ENCODE measurements at places on chromosomes 12 and 14. TPM values are rescaled to one million over a fixed set of nuclear protein-coding genes. Genes with fewer than 3 reads are reported as not detected.

IQSEC3 gene
- total RNA-seq, result 7.3 TPM

CEP128 gene
- total RNA-seq, result 18.6 TPM

NAV3 gene
- total RNA-seq, result not detected

IL31 gene
- total RNA-seq, result not detected

TPPP2 gene
- total RNA-seq, result not detected

ITGB7 gene
- 590 TPM for total RNA-seq

- no peaks in the 10 kb centered on the region for H3K4me1 ChIP-seq
- no peak overlapping the region for H3K4me3 ChIP-seq
- H3K36me3 ChIP-seq, result no peaks in the 10 kb centered on the region
- DNase-seq, result no peak
- H3K27ac ChIP-seq, result no peak overlapping the region
- no peaks in the 10 kb centered on the region for H3K27me3 ChIP-seq
Observed at GRCh38 chr12:80419644-80420043, 24.4 kb upstream of the PTPRQ start.

DNA sequence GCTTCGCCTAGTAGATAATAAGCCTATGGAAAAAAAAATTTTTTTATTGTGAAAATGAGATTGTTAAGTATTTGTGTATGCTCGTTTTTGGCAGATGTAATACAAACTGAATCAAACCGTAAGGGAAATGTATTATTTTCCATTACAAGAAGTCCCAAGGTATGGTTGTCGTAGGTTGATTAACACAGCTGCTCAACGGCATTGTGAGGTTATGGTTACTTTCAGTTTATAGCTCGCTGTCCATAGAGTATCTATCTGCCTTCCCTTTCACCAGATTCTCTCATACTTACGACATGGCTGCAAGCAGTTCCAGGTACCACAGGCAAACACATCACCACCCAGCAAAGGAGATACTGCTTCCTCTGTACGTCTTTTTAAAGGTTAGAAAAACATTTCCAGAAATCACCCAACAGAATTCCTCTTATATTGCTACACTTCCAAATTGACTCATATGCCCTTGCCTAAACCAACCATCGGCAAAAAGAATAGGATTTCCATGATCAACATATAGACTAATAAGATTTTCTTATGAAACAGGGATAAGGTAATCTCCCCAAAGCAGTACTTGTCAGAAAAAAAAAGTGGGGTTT lies 338.6 kb downstream of the SYT1 start:
- H3K27me3 ChIP-seq, result no peaks in the 10 kb centered on the region
- H3K4me3 ChIP-seq, result no peak overlapping the region
- no peak overlapping the region for H3K27ac ChIP-seq
- no peaks in the 10 kb centered on the region for H3K36me3 ChIP-seq

GRCh38 chr14:34931206-34931605 lies 51.6 kb upstream of the SRP54 start:
- DNase-seq, result peak; percentile 45
- H3K4me1 ChIP-seq, result peaks cover 26% of the 10 kb centered on the region
- H3K27me3 ChIP-seq, result no peaks in the 10 kb centered on the region
- H3K27ac ChIP-seq, result peak overlapping the region; percentile 95
- no peak overlapping the region for H3K4me3 ChIP-seq

- H3K36me3 ChIP-seq, result peaks cover 74% of the 10 kb centered on the region
- H3K27me3 ChIP-seq, result no peaks in the 10 kb centered on the region
- DNase-seq, result no peak
- no peak overlapping the region for H3K27ac ChIP-seq
- no peak overlapping the region for H3K4me3 ChIP-seq
Observed at GRCh38 chr12:50120521-50120920, 8.5 kb downstream of the COX14 start.

- no peak overlapping the region for H3K4me3 ChIP-seq
- no peak overlapping the region for H3K27ac ChIP-seq
- H3K36me3 ChIP-seq, result no peaks in the 10 kb centered on the region
- DNase-seq, result no peak
- peaks cover 14% of the 10 kb centered on the region for H3K4me1 ChIP-seq
- H3K27me3 ChIP-seq, result peaks cover 9% of the 10 kb centered on the region
Observed at GRCh38 chr12:77062846-77063461, 2.4 kb downstream of the E2F7 start.

DNA sequence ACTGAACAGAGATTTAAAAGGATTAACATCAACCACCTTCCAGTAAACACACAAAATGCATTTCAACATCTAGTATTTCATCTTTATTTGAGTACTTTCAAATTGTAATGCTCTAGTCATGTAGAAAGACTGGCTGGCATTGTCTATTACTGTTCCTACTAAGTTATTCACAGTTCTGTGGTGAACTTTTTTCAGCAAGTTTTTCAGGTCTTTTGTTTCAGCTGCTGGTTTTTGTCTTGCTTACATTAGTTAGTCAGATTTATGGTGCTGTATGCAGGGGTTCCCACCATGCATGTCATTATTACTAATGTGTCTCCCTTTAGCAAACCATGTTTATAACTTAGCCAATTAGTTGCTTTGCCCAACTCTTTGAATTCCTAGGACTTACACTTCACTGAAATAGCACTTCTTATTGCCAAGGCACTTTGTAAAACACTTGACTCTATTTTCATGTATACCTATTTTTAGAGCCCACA lies 253.4 kb upstream of the KITLG start:
- no peaks in the 10 kb centered on the region for H3K36me3 ChIP-seq
- no peaks in the 10 kb centered on the region for H3K4me1 ChIP-seq
- DNase-seq, result no peak
- H3K4me3 ChIP-seq, result no peak overlapping the region
- H3K27ac ChIP-seq, result no peak overlapping the region
- H3K27me3 ChIP-seq, result no peaks in the 10 kb centered on the region

GRCh38 chr12:20211981-20212421 lies 156.3 kb upstream of the PDE3A start:
- no peaks in the 10 kb centered on the region for H3K36me3 ChIP-seq
- DNase-seq, result no peak
- no peaks in the 10 kb centered on the region for H3K4me1 ChIP-seq
- H3K4me3 ChIP-seq, result no peak overlapping the region
- no peak overlapping the region for H3K27ac ChIP-seq

- no peak overlapping the region for H3K27ac ChIP-seq
- H3K4me3 ChIP-seq, result no peak overlapping the region
- H3K36me3 ChIP-seq, result no peaks in the 10 kb centered on the region
- no peak for DNase-seq
Observed at GRCh38 chr14:71204768-71205167, 297.5 kb downstream of the PCNX1 start.

GRCh38 chr12:63075376-63076060 lies 75.5 kb downstream of the AVPR1A start:
- DNase-seq, result no peak
- no peak overlapping the region for H3K4me3 ChIP-seq
- no peaks in the 10 kb centered on the region for H3K27me3 ChIP-seq
- no peaks in the 10 kb centered on the region for H3K4me1 ChIP-seq
- no peak overlapping the region for H3K27ac ChIP-seq

GRCh38 chr12:53636641-53637040 lies 10.5 kb upstream of the ATF7 start:
- no peak overlapping the region for H3K27ac ChIP-seq
- H3K4me3 ChIP-seq, result no peak overlapping the region
- no peaks in the 10 kb centered on the region for H3K27me3 ChIP-seq
- DNase-seq, result no peak

DNA sequence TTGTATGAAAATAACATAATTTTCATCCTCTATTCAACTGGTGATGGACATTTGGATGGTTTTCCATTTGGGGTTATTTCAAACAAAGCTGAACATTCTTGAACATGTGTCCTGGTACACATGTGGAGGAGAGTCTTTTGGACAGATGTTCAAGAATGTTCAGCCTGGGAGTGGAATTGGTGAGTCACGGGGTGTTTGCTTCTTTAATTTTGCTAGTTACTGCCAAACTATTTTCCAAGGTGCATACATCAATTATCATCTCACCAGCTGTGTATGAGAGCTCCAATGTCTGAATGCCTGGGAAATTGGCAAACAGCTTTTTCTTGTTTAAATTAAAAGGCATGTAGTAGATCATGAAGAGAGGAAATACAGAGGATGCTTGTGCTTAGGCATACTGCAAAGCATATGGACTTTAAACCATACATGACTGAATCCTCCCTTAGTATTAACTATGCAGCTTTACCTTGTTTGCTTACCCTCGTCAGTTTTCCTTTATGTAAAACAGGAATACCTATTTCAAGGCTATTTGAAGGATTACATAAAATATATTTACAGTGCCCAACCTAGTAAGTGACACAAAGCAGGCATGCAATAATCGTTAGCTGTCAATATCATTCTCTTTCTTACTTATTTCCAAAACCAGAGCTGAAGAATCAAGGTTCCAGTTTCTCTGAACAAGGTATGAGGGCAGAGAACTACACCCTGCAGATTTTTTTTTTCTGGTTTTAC lies 152.1 kb downstream of the ITPR2 start:
- DNase-seq, result no peak
- no peak overlapping the region for H3K27ac ChIP-seq
- no peak overlapping the region for H3K4me3 ChIP-seq
- H3K4me1 ChIP-seq, result no peaks in the 10 kb centered on the region
- H3K36me3 ChIP-seq, result peaks cover 37% of the 10 kb centered on the region

- H3K4me1 ChIP-seq, result no peaks in the 10 kb centered on the region
- H3K27me3 ChIP-seq, result peaks cover 13% of the 10 kb centered on the region
- no peak for DNase-seq
- H3K4me3 ChIP-seq, result no peak overlapping the region
- no peaks in the 10 kb centered on the region for H3K36me3 ChIP-seq
- H3K27ac ChIP-seq, result no peak overlapping the region
Observed at GRCh38 chr12:6266541-6266966, 43.9 kb upstream of the PLEKHG6 start.

DNA sequence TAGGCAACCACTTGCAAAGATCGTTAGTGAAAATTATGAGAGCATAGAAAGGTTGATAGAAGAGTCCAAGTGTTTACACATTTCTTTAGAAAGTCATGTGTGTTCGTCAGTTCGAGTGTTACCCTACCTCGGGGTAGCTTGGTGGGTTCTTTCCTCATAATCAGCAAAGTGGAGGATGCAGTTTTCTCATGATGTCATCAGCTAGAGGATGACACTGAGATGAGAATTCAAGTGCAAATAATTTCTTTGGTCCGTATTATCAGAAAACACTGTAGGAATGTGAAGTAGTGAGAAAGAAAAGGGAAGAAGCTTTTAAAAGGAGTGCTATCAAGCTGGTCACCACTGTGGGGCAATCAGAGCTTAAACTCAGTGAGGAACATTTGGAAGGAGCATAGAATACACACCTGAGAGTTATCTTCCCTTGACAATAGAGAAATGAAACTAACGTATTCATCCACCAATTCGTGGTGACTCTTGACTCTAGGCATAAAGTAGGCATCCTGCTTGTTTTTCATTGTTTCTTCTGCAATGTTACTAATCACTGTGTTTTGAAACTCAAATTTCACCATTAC lies 1340.9 kb upstream of the TMEM132C start:
- no peaks in the 10 kb centered on the region for H3K4me1 ChIP-seq
- no peak overlapping the region for H3K4me3 ChIP-seq
- no peaks in the 10 kb centered on the region for H3K27me3 ChIP-seq

GRCh38 chr14:66405158-66405557 lies 81.0 kb upstream of the CCDC196 start:
- no peak for DNase-seq
- H3K4me1 ChIP-seq, result no peaks in the 10 kb centered on the region
- H3K27ac ChIP-seq, result no peak overlapping the region
- no peak overlapping the region for H3K4me3 ChIP-seq
- no peaks in the 10 kb centered on the region for H3K27me3 ChIP-seq

GRCh38 chr12:51424094-51424661 lies 453 bp upstream of the SLC4A8 start:
- no peak for DNase-seq
- peak overlapping the region; percentile 74 for H3K4me3 ChIP-seq
- peaks cover 3% of the 10 kb centered on the region for H3K4me1 ChIP-seq
- H3K27me3 ChIP-seq, result no peaks in the 10 kb centered on the region

DNA sequence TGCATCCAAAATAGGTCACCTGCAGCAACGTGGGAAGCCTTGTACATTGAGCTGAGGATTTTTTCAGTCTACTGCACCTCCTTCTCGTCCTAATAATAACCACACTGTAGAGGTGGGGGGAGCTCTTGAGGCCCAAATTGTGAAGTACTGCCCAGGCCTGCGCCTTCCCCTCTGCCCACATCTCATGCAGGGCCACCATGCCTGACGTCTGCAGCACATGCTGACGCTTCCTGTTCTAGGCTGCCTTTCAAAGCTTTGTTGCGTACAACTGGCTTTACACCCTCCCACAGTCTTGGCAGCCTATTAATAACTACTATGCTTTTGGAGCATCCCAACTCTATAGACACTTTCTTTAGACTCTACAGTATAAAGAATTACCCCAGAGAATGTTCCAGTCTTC lies 26.5 kb upstream of the TTC7B start:
- H3K4me3 ChIP-seq, result no peak overlapping the region
- no peaks in the 10 kb centered on the region for H3K36me3 ChIP-seq
- no peak for DNase-seq
- no peaks in the 10 kb centered on the region for H3K27me3 ChIP-seq
- no peak overlapping the region for H3K27ac ChIP-seq

- H3K4me3 ChIP-seq, result no peak overlapping the region
- no peaks in the 10 kb centered on the region for H3K27me3 ChIP-seq
- peak overlapping the region; percentile 28 for H3K27ac ChIP-seq
- no peak for DNase-seq
- H3K36me3 ChIP-seq, result no peaks in the 10 kb centered on the region
Observed at GRCh38 chr14:50047274-50047676, 69.1 kb downstream of the VCPKMT start.

- no peak overlapping the region for H3K4me3 ChIP-seq
- peak overlapping the region; percentile 69 for H3K27ac ChIP-seq
- H3K4me1 ChIP-seq, result peaks cover 52% of the 10 kb centered on the region
- no peaks in the 10 kb centered on the region for H3K27me3 ChIP-seq
- H3K36me3 ChIP-seq, result no peaks in the 10 kb centered on the region
Observed at GRCh38 chr14:65850429-65851135, 438.1 kb downstream of the FUT8 start.

DNA sequence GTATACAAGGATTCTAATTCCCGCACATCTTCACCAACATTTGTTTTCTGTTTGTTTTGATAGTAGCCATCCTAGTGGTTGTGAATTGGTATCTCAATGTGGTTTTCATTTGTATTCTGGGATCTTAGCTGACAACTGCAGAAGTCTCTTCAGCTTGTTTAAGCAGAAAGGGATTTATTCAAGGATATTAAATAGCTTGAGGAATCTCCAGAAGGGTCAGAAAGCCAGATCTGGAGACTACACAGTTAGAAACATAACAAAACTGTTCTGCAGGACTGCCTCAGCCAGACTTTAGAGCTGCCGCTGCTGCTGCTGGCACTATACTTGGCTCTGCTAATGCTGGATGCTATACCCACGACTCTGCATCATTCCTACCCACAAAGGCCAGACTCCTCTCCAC lies 13.4 kb upstream of the CDKL1 start:
- H3K36me3 ChIP-seq, result no peaks in the 10 kb centered on the region
- no peak overlapping the region for H3K27ac ChIP-seq
- H3K27me3 ChIP-seq, result no peaks in the 10 kb centered on the region
- H3K4me3 ChIP-seq, result no peak overlapping the region
- no peaks in the 10 kb centered on the region for H3K4me1 ChIP-seq

All from T-cell (primary cell).